ENCODE measurements at places on chromosomes 2 and 18.

- no peaks in the 10 kb centered on the region for H3K36me3 ChIP-seq
- no peaks in the 10 kb centered on the region for H3K4me1 ChIP-seq
- peaks cover 61% of the 10 kb centered on the region for H3K27me3 ChIP-seq
- no peak overlapping the region for H3K27ac ChIP-seq
- DNase-seq = no peak
Observed at GRCh38 chr18:78423811-78424210, 555.8 kb upstream of the SALL3 start.

DNA sequence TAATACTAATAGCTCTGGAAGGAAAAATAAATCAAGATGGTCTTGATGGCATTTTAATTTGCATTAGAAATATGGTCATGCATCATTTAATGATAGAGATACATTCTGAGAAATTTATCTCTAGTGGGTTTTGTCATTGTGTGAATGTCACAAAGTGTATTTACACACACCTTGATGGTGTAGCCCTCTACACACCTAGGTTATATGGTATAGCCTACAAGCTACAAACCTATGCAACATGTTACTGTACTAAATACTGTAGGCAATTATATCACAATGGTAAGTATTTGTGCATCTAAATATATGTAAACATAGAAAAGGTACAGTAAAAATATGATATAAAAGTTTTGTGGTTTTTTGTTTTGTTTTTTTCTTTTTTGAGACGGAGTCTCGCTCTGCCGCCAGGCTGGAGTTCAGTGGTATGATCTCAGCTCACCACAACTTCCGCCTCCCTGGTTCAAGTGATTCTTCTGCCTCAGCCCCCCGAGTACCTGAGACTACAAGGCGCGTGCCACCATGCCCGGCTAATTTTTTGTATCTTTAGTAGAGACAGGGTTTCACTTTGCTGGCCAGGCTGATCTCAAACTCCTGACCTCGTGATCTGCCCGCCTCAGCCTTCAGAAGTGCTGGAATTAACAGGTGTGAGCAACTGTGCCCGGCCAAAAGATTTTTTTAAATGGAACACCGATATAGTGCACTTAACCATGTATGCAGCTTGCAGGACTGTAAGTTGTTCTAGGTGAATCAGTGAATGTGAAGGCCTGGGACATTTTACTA lies 83.7 kb upstream of the UBXN4 start:
- no peaks in the 10 kb centered on the region for H3K4me1 ChIP-seq
- H3K36me3 ChIP-seq = peaks cover 58% of the 10 kb centered on the region
- DNase-seq = no peak

DNA sequence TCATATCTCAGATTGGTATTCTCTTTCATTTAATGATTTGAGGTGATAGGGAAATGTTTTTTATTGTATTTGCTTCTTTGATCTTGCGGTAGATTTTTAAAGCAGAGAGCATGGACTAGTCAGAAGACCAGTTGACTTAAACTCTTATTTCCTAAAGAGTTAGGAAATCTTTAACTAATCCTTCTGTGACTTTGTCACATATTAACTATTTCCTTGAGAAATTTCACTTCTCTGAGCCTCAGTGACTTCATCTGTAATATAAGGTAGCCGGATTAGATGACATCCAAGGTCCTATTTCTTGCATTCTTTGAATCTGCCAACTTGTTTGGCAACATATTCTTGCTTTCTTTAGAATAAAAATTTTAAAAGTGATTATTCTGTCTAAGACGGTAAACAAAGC lies 55.6 kb downstream of the MTX2 start:
- H3K4me3 ChIP-seq = no peak overlapping the region
- no peak overlapping the region for H3K27ac ChIP-seq
- no peak for DNase-seq
- no peaks in the 10 kb centered on the region for H3K27me3 ChIP-seq
- peaks cover 15% of the 10 kb centered on the region for H3K4me1 ChIP-seq

DNA sequence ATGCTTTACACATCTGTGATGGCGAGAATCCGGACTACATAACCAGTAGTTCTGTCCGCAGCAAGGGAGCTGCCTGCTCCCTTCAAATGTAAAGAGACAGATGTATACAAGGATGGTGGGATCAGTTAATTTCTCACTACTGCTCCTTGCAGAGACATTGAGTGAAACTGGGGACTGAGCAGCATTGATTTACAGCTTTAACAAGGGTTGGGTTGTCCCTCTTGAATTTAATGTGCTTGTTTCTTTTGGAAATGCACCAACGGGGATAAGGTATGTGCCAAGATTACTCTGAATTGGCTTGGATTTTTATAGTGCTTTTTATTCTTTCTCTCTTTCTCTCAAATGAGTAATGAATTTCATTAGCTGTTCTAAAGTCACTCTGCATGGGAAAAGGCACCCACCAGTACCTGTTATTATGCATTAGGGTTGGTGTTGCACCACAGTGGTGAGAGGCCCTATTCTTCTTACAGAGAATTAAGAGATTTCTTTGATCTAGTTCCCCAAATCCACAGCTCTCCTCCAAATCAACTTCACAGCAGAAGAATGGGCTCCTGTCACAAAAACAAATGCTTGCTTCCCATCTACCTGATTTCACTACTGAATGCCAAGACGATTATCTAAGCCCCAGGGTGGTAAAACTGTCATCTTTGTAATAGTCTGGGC lies 107.6 kb downstream of the DOCK10 start:
- no peaks in the 10 kb centered on the region for H3K36me3 ChIP-seq
- no peak for DNase-seq
- H3K4me1 ChIP-seq = peaks cover 5% of the 10 kb centered on the region
- H3K27me3 ChIP-seq = no peaks in the 10 kb centered on the region
- no peak overlapping the region for H3K4me3 ChIP-seq
- H3K27ac ChIP-seq = no peak overlapping the region
